ENCODE measurements at places on chromosomes 5 and 9. TPM values are rescaled to one million over a fixed set of nuclear protein-coding genes. Genes with fewer than 3 reads are reported as not detected.

DNA sequence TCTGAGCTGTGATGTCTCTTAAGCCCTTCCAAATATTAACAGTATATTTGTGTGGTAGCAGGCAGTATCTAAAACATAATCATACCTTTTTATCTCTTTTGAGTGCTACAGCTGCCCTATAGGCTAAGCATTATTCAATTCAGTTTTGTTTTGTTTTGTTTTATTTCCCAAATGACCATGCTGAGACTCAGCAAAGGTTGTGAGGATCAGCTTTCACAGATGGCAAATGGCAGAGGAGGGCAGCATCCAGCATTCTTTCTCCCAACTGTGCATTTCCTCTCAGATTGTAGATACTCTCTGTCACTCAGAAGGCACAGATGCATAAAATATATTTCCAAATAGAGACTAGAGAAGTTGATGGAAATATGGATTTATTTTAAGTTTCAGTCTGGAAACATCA, 90.7 kb downstream of the DAPK1 start:
- DNase-seq = no peak

OSMR gene
- 11.0 TPM for polyA plus RNA-seq

FAM169A gene
- 14.5 TPM for polyA plus RNA-seq

DNA sequence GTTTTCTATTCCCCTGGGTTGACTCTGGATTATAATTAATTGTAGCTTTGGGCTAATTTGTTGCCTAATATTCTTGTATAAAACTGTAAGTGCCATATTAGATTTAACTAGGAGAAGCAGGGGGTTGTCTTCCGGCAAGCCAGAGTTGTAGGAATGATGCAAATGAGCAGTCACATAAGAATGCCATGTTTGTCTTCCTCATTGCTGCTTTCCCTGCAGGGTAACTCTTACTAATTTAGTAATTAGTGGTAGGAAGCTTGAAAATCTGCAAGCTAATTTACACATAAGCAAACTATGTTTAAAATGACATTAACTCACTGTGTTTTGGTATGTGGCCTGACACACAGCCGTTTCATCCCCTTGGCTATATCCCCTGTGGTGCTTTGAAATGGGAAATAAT, 527.8 kb downstream of the KCTD16 start:
- DNase-seq = no peak

GRCh38 chr5:151097061-151097460, 16.2 kb upstream of the TNIP1 start:
- no peak for DNase-seq

Data from left renal cortex interstitium (tissue), 4 donors.